T-cell (primary cell): ENCODE measurements at places on chromosomes 2 and 18.

DNA sequence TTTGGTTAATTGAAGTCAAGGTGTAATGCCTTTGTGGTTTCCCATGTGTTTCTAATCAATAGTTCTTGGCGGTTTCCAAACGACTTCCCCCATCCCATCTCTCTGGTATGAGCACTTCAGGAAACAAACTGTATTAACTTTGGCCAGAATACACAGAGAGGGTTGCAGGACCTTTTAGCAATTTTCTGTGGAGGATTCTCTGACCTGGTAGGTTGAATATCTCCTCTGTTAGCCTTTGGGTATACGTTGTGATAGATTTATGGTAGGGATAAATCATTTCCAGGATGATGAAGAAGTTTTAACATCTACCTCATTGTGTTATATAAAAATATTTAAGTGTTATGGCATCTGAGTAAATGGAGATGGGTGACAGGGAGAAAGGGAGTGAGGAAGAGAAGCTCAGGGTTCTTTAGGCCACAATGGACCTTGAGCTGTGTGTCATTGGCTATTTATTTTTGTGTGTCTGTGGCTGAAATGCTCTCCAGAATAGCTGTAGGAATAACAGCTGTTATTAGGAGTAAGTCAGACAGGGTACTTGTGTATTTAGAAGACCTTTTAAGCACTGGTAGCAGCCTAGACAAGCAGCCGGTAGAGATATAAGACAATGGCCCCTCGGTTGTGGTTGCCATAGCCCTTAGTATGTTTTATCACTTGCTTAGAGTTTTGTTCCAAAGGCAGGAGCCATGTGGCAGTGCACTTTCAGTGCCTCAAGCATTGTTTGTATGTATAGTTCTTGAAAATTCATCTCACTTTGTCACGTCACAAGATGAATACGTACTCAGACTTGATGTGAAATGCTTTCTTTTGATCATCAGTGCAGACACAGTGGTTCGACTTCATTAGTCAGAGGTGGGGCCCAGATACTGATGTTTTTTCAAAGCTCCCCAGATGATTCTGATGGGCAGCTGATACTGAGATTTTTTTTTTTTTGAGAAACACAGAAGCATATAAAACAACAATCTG lies 91.1 kb downstream of the FMNL2 start:
- no peak overlapping the region for H3K4me3 ChIP-seq
- H3K4me1 ChIP-seq, result no peaks in the 10 kb centered on the region
- H3K36me3 ChIP-seq, result no peaks in the 10 kb centered on the region
- DNase-seq, result no peak
- no peak overlapping the region for H3K27ac ChIP-seq

DNA sequence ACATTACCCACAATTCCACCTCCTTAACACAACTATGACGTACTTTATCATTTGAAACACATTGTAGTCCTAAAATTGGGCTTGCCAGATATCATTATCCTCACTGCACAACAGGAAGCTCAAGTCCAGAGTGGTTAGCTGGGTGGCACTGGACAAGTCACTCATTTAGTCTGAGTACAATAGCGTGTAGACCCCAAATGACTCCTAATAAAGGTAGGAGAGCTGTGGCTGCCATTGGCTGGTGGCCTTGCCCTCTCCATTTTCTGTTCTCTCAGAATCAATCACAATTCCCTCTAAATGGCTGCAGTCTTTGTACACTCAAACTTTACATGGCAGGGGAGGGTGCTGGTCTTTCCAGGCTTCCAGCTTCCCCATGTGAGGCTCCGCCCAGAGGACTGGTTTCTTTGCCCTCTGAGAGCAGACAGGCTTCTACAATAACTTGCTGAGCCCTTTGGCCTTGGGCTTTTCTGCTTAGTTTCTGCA lies 11.7 kb downstream of the PSTPIP2 start:
- no peak for DNase-seq
- H3K36me3 ChIP-seq, result no peaks in the 10 kb centered on the region
- no peaks in the 10 kb centered on the region for H3K4me1 ChIP-seq

- H3K27ac ChIP-seq, result no peak overlapping the region
- no peak for DNase-seq
- H3K36me3 ChIP-seq, result no peaks in the 10 kb centered on the region
- peaks cover 20% of the 10 kb centered on the region for H3K4me1 ChIP-seq
Measured at GRCh38 chr18:57077786-57078552, 68.9 kb upstream of the BOD1L2 start.

- no peak overlapping the region for H3K4me3 ChIP-seq
- DNase-seq, result no peak
- no peaks in the 10 kb centered on the region for H3K36me3 ChIP-seq
- no peaks in the 10 kb centered on the region for H3K27me3 ChIP-seq
- no peaks in the 10 kb centered on the region for H3K4me1 ChIP-seq
Measured at GRCh38 chr2:21860907-21861306, 737.1 kb downstream of the TDRD15 start.

DNA sequence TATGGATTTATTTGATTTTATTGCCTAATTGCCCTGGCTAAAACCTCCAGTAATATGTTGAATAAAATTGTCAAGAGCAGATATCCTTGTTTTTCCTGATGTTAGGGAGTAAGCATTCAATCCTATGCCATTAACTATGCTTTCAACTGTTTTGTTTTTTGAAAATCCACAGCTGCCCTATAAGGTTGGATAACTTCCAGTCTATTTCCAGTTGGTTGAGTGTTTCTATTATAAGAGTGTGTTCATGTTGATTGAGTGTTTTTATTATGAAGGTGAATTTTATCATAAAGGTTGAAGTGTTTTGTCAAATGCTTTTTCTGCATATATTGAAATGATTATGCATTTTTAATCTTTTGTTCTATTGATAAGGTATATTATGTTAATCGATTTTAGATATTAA lies 149.9 kb upstream of the SCN7A start:
- DNase-seq, result no peak
- H3K4me3 ChIP-seq, result no peak overlapping the region
- H3K36me3 ChIP-seq, result no peaks in the 10 kb centered on the region
- no peaks in the 10 kb centered on the region for H3K4me1 ChIP-seq

DNA sequence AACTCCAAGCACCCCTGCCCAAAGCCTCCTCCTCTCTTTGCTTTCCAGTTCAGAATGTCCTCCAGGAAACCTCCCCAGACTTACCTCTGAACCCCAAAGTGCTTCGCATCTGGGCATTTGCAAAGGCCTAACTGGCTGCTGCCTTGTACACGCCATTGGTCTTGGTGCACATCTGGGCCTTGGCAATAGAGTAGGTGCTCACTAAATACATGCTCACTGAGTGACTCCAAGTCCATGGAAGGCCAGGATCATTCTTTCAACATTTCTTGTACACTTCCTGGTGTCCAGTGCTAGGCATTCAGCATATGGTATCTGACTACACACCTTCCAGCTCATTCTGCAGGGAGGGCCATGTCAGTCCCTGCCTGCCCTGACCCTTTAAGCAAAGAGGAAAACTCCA lies 28.4 kb downstream of the MRPL35 start:
- H3K36me3 ChIP-seq, result no peaks in the 10 kb centered on the region
- no peak overlapping the region for H3K27ac ChIP-seq
- peaks cover 2% of the 10 kb centered on the region for H3K4me1 ChIP-seq

DNA sequence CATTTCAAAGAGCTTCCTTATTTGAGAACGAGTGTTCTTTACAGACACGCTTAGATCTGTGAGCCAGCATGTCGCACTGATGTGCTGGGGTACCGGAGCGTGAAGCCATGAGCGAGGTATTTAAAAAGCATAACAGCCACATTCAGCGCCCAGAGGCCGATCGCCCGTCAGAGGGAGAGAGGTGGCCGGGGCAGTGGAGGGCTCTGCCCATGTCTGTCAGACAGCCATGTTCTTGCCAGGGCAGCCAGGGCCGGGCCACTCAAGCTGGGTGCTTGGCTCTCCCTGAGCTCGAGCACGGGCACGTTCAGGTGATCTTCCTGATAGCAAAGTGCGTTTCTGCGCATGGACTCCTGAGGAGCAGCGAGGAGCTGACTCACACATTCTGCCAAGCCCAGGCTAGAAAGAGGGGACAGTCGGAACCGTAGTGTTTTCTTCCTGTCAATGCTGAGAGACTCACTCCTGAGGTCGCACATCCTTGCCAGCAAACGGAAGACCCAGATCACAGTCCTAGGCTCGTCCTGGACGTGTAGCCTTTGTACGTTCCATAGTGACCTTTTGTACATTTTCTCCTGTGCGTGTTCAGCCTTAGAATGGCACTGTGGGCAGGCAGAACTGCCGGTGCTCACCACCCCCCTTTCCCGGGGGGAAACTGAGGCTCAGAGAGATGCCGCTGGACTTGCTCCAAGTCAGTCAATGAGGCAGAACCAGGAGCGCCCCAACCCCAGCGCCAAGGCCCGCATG lies 100.7 kb downstream of the NFATC1 start:
- no peak overlapping the region for H3K27ac ChIP-seq
- peaks cover 9% of the 10 kb centered on the region for H3K36me3 ChIP-seq
- H3K4me1 ChIP-seq, result peaks cover 14% of the 10 kb centered on the region
- no peak overlapping the region for H3K4me3 ChIP-seq
- H3K27me3 ChIP-seq, result no peaks in the 10 kb centered on the region

GRCh38 chr2:157334335-157334734 lies 8.7 kb upstream of the ERMN start:
- DNase-seq, result no peak
- no peak overlapping the region for H3K27ac ChIP-seq
- no peak overlapping the region for H3K4me3 ChIP-seq
- H3K36me3 ChIP-seq, result no peaks in the 10 kb centered on the region

- peaks cover 21% of the 10 kb centered on the region for H3K4me1 ChIP-seq
- no peaks in the 10 kb centered on the region for H3K36me3 ChIP-seq
- H3K27me3 ChIP-seq, result no peaks in the 10 kb centered on the region
- no peak overlapping the region for H3K4me3 ChIP-seq
- no peak overlapping the region for H3K27ac ChIP-seq
Measured at GRCh38 chr2:7517851-7518250, 600.6 kb downstream of the RNF144A start.

DNA sequence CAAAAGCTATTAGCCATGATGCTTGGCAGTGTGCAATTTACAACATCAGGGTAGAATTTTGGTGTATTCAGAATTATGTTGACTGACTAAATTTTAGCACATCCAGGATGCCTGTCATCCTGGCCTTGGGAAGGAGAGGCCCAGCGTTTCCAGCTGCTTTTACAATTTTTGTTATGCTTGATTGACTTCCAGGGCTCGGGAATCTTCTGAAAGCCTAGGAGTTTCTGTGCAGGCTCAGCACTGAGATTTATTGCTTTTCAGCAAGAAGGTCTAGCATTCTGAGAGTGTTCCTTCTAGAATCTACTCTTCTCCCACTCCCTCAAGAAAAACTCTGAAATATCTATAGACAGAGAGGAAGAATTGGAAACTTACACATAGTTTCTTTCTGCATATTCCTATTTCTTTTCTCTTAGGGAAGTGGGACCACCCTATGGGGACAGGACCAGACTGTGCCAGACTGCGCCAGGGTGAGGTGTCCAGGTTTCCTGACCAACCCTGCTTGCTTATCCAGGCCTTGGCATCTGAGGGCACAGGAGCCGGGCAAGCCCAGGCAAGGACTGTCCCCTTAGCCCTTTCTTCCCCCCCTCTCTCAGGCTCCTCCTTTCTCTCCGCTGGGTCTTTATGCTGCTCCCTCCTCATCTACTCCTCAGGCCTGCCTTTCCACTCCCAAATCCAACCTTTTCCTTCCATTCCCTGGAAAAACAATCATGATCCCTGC lies 26.9 kb downstream of the MAIP1 start:
- no peak overlapping the region for H3K27ac ChIP-seq
- no peaks in the 10 kb centered on the region for H3K27me3 ChIP-seq
- H3K36me3 ChIP-seq, result no peaks in the 10 kb centered on the region
- H3K4me1 ChIP-seq, result peaks cover 7% of the 10 kb centered on the region
- no peak overlapping the region for H3K4me3 ChIP-seq
- no peak for DNase-seq

GRCh38 chr2:119086327-119086726 lies 72.2 kb downstream of the C1QL2 start:
- H3K27me3 ChIP-seq, result peaks cover 8% of the 10 kb centered on the region
- H3K36me3 ChIP-seq, result no peaks in the 10 kb centered on the region

GRCh38 chr2:160794926-160795325 lies 301.3 kb upstream of the RBMS1 start:
- H3K27ac ChIP-seq, result no peak overlapping the region
- no peaks in the 10 kb centered on the region for H3K36me3 ChIP-seq
- no peaks in the 10 kb centered on the region for H3K4me1 ChIP-seq
- no peak for DNase-seq

DNA sequence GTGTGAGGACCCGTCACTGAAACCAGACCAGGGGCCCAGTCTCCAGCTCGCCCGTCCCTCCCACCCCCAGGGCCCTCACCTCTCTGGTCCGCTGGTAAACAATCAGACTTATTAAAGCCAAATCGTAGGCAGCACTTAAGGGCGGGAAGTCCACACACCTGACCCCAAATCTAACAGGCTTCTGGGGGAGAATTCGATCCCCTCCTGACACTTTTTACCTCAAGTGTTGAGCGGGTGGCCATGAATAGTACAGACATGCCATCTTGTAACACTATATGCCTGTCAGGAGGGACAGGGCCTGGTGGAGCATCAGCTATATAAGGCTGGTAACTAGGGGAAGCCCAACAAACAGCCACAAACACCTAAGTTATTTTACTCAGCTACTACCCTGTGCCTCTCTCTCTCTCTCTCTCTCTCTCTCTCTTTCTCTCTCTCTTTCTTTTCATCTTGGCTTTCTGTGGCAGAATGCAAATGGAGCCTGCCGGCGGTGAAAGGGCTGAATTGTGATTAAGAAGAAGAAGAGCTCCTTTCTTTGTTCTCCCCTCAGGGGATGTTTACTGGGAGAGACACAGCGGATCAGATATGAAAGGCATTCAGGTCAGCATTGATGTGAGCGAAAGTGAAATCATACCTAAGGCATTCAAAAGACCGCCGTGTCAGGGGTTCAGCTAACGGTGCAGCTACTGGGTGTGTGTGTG lies 9.5 kb downstream of the ZEB2 start:
- peaks cover under 1% of the 10 kb centered on the region for H3K4me1 ChIP-seq
- peak overlapping the region; percentile 78 for H3K27ac ChIP-seq
- peak; percentile 60 for DNase-seq
- no peak overlapping the region for H3K4me3 ChIP-seq

- H3K4me1 ChIP-seq, result peaks cover 37% of the 10 kb centered on the region
- peak overlapping the region; percentile 95 for H3K27ac ChIP-seq
- peak overlapping the region; percentile 76 for H3K4me3 ChIP-seq
- DNase-seq, result no peak
- H3K27me3 ChIP-seq, result no peaks in the 10 kb centered on the region
Measured at GRCh38 chr2:120231564-120231973, 8.4 kb upstream of the TMEM185B start.

DNA sequence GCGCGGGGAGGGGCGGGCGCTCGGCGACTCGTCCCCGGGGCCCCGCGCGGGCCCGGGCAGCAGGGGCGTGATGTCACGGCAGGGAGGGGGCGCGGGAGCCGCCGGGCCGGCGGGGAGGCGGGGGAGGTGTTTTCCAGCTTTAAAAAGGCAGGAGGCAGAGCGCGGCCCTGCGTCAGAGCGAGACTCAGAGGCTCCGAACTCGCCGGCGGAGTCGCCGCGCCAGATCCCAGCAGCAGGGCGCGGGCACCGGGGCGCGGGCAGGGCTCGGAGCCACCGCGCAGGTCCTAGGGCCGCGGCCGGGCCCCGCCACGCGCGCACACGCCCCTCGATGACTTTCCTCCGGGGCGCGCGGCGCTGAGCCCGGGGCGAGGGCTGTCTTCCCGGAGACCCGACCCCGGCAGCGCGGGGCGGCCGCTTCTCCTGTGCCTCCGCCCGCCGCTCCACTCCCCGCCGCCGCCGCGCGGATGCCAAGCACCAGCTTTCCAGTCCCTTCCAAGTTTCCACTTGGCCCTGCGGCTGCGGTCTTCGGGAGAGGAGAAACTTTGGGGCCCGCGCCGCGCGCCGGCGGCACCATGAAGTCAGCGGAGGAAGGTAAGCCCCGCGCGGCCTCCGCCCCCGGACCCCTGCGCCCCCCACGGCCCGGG lies at the start of gene NFATC1:
TSS of gene NFATC1 (plus strand) at position 170 of the 644 bp plus-strand sequence. CDS start at position 465, 295 bp downstream.
- H3K4me3 ChIP-seq, result peak within 1 kb of the TSS; percentile 68
- H3K27me3 ChIP-seq, result peaks cover 29% of the 10 kb centered on the region
- DNase-seq, result peak; percentile 65
- peaks cover 8% of the 10 kb centered on the region for H3K4me1 ChIP-seq
- peak within 1 kb of the TSS; percentile 69 for H3K27ac ChIP-seq
- no peaks in the 10 kb centered on the region for H3K36me3 ChIP-seq
